ENCODE measurements at places on chromosomes 4 and X.

DNA sequence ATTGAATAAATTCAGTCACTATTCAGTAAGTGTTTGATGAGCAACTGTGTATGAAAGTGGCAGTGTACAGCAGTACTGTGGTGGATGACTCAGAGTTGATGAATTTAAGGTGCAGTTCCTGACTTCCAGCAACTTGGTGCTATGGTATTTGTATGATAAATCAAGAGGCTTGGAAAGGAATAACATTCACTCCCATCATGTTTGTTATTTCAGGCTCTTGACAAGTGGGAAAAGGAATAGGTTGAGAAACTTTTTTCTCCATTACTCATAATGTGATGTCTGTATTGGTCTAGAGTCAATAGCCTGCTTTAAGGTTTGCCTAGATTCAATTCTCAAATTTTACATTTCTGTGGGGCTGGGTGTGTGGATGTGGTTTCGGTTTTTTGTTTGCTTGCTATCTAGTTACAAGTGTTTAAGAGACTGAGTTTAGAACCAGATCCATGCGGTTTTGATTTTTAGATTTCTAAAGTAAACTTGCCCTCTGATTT lies 35.1 kb upstream of the CYP2U1 start:
- DNase-seq = no peak

DNA sequence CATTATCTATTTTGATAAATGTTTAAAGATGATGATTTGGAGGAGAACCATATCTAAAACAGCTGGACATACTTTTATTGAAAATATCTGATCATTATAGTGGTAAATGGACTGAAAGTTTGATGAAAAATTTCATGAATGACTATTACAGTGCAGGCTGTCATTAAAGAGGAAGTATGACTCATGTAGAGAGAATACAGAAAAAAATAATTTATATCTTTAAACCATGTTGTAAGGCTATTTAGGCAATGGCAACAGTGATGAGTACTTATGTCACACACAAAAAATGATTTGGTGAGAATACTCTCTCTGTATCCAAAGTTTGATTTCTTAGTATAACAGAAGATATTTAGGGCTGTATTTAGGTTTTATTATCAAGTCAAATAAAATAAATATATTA lies 3.9 kb upstream of the GLRB start:
- DNase-seq = no peak

GRCh38 chr4:94653095-94653649 lies 104.6 kb upstream of the BMPR1B start:
- DNase-seq = no peak

GRCh38 chr4:14910411-14910810 lies 91.9 kb upstream of the CPEB2 start:
- no peak for DNase-seq

GRCh38 chr4:81039351-81039972 lies 9.0 kb downstream of the BMP3 start:
- DNase-seq = no peak

DNA sequence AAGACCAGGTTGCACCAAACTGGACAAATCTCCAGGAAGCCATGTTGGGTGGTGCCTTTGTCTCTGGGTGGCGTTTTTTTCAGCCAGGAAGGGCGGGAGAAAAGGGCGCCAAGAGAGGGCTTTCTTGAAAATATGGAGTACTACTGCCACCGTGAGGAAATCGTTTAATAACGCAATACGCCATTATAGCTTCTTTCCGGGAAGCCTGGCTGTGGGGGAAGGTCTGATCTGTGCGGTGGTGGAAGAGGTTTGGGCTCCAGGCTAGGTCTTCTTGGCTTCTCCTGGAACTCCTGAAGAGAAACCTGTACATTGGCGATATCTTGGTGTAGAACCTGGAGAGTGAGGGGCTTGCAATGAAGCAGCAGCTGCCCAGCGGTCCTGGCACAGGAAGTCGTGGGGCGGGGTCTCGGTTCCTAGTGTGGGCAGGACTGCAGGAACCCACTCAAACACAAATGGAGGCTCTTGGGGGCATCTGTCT lies 202.7 kb downstream of the OR13H1 start:
- peak; percentile 5 for DNase-seq

DNA sequence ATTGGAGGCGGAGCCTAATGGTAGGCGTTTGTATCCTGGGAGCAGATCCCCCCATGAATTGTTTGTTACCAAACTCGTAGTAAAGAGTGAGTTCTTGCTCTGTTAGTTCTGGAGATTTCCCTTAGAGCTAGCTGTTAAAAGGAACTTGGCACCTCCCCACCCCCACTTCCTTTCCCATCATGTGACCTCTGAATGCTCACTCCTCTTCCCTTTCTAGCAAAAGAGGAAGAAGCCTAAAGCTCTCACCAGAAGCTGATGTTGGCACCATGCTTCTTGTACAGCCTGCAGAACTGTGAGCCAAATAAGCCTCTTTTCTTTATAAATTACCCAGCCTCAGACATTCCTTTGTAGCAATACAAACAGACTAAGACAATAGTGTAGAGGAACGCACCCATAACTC lies 13.8 kb upstream of the ATOH1 start:
- no peak for DNase-seq

DNA sequence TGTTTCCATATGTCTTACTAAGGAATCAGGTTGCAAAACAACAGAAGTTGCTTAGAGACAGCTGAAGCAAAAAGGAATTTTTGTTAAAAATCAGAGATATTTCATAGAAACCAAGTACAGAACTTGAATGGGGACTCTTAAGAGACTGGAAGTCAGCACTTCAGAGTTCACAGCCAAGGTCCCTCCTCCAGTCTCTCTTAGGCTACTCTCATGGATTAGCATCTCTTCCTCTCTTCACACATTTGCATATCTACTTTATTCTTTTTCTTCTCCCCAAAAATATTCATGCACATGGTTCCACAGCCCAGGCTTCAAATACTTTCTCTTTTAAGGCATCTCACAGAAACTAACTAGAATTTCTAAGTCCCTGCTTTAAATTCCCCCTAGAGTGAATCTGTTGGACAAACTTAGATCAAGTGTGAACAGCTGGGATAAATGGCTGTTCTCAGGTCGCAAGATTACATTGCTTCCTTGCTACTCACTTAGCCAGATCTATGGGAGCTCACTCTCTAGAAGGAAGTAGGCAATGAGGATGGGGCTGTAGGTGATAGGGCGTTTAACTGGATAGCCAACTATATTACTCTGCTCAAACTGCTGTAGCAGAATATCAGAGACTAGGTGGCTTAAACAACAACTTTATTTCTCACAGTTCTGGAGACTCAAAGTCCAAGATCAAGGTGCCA lies 73.7 kb upstream of the GALNT7 start:
- DNase-seq = no peak

GRCh38 chr4:127140306-127140705 lies 492.5 kb upstream of the INTU start:
- no peak for DNase-seq

- no peak for DNase-seq
These were observed 55.9 kb downstream of the MID1 start for GRCh38 chrX:10564484-10564883.

DNA sequence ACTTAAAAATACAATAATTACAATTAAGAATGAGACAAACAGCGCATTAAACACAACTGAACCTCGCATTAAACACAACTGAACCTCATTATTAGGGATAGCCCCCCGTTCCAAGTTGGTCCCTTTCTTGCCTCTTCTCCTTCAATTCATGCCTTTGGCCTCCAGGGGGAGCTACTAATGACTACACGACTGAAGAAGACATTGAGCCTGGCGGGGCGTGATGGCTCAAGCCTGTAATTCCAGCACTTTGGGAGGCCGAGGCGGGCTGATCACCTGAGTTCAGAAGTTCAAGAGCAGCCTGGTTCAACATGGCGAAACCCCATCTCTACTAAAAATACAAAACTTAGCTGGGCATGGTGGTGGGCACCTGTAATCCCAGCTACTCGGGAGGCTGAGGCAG lies 56.4 kb upstream of the NWD2 start:
- DNase-seq = no peak

- DNase-seq = no peak
These were observed 372.7 kb upstream of the BOD1L1 start for GRCh38 chr4:14000091-14000814.

DNA sequence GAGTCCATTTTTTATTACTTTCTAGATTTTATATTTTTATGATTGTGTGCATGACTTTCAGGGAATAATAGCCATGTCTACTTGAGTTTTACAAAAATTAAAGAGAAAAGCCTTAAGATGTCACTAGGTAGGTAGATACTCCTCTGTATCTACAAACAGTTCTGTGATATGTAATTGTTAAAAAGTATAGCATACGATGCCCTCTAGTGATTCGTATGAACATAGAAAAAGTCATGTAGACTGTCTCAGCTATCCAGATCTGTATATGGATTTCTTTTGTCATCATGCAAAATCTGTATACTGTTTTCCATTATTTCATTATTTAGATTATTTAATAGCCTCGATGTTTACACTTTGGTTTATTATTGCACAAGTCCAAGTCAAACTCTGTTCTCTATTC lies 856.6 kb downstream of the CENPC start:
- DNase-seq = peak; percentile 6

DNA sequence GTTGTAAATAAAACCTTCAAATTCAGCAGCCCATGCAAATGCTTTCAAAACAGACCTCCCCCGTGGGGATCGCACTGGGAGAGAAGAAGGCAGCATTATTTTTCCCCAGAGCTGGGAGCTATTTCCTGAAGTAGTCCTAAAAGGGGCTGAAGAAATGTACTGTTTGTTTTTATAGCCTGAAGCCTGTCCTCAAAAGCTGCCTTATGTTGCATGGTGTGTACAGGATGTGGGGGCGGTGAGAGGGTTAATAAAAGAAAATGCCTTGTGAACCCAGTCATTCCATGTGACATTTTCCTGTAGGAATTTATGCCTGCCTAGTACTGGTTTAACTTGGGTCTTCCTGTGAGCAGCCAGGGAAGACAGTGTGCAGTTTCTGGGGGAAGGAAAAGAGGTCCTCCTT lies 144.1 kb downstream of the SOWAHB start:
- DNase-seq = no peak

- DNase-seq = no peak
These were observed 562.3 kb upstream of the NDST4 start for GRCh38 chr4:115675719-115676118.

DNA sequence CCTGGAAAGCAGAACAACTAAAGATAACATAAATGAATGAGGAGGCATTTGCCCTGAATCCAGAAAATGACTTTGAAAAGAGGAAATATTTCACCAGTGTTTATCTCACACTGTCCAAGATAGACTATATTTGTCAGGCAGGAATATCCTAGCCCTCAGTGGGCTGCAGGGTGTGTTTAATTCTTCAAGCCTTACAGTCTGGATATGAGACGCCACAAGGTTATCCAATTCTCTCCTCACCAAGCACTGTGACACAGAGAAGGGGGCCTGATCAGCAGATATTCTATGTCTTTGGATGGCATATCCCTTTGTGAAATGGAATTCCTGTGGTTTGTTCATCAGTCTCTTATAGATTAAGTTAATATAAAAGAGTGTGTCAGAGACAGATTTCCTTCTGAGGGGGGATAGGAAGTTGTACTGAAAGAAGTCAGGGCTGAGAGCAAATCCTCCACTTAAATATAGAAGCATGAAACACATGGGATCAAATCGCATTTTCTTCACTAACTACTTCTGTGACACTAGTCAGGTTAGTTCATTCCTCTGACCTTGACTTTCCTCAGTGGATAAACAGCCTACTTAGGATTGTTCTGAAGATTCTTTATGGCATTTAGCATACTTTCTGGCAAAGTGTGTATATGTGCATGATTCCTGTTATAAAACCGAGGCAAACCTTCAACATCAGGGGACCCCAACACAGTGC lies 6.8 kb upstream of the G3BP2 start:
- DNase-seq = no peak

DNA sequence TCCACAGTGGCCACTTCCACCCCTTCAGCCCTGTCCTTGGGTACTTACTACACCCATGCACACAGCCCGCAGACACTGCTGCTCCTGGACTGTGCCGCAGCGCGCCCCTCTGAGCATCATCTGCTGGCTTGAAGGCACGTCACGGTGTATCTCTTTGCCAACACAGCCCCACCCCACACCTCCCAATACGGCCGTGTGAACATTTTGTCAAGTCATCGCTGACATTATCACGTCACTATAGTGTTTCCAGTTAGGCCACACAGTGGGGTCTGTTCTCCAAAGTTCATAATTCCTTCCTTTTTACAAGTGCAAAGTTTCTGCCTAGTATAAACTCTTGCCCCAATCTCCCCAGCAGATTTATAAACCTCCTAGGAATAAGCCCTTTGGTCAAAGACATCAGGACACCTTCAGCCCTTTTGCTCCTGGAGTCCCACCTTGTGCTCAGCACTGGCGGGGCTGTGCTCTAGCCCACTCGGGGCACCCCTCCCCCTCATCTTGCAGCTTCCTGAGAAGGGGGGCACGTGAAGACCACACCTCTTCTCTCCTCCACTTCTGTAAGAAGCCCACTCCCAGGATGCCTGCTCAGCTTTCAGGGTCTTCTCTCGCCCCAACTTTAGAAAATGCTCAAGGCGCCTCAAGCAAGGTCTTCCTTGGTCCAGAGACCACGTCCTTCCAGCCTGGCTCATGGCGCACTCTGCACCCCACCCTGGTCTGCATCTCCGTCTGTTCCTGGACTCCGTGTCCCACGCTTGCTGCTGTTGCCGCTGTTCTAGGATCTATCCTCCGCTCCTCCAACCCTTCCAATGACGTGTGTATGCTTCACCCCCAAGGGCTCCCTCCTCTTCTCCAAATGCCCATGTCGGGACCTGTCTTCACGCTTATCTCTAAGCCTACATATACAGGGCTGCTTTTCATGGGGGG lies 7.2 kb downstream of the FAM53A start:
- DNase-seq = no peak

GRCh38 chr4:21451032-21451431 lies 497.5 kb downstream of the KCNIP4 start:
- DNase-seq = no peak

- no peak for DNase-seq
These were observed 59.5 kb upstream of the PGM2 start for GRCh38 chr4:37767019-37767418.

DNA sequence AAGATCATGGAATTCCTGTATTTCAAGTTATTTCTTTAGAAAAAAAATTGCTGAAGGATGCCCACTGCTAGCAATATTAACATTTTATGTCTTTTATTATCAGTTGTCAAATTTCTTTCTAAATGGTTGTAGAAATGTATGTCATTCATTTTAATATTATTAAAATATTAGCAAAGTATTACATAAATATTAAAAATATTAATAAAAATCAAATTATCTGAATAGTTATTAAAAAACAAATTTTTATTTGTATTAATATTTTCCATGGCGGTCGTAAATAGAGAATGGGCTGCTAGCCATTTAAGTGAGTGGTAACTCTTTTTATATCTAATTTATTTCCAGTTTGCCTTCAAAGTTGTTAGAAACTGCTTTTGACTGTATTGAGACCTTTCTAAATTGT lies 72.2 kb downstream of the ATP10D start:
- no peak for DNase-seq

Data from NCI-H2081 treated with DMSO at 0.1 percent for 48 hours (cell line).